ENCODE measurements at places on chromosomes 7 and 10.

- DNase-seq: no peak
Measured at GRCh38 chr7:97020996-97021746, 3.5 kb downstream of the DLX5 start.

- DNase-seq: no peak
Measured at GRCh38 chr10:19815731-19816410, 361 bp upstream of the PLXDC2 start.

DNA sequence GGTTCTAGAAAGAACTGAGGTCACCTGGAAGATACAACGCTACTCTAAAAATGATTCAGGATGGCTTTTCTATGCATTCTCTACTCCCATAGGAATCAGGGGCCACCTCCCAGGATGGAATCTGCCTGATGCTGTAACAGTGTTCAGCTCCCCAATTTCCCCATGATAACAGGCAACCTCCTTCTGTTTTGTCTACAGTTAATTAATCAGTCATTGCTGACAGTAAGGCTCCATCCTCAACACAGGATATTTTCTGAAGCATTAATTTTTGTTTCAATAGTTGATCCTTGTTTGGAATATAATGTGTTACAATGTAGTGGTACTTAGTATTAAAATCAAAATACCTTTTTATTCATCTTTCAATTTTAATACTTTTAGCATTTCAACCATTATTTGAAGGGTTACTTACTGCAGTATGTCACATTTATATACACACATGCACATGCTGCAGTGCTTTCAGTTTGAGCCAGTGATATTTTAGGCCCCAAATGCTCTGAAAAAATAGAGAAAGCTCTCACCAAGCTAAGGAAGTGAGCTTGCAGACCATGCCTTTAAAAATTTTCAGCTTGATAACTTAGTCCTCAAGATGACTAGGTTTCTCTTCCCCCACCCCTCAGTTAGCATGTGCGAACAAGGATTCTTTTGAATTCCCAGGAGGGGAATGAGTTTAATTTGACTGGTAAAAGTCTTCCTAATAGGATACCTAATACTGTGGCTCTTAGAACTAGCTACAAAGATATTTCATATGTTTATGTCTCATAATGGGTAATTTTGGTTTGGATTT is 592 bp upstream of the PIK3CG start:
- DNase-seq: no peak

DNA sequence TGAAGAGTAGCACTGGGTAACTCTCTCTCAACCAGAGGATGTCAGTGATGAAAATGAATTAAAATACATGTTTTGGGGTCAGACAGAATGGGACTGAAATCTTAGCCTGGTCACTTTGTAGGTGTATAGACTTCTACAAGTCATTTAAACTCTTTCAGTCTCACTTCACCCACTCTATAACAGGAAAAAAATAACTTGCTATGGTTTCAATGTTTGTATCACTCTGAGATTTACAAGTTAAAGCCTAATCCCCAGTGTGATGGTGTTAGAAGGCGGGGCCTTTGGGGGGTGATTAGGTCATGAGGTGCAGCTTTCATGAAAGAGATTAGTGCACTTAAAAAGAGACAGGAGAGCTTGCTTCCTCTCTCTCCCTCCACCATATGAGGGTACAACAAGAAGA is 134.8 kb downstream of the INHBA start:
- DNase-seq: no peak

GRCh38 chr7:140674899-140675701 is 2.4 kb downstream of the ADCK2 start:
- no peak for DNase-seq

DNA sequence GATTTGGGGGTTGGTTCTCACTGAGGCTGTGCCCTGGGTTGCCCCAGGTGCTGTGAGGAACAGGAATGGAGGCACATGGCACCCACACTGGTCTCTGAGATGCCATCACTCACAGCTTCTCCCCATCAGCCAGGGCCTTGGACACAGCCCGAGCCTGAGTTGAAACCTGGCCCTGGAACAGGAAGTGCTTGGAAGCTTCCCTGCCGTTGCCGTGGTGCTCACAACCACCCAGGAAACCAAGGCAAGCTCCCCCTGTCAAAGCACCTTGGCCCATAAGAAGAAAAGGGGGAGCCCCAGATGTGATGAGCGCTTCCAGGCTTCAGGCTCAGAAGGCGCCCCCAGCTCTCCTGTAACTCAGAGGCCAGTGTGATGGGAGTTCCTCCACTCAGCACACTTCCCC is at the start of gene BTBD16:
Gene BTBD16, plus strand, starts transcription at position 221 of the 400 bp plus-strand sequence. CDS start 3,786 bp downstream, outside the sequence.
- no peak for DNase-seq

GRCh38 chr7:4808565-4808964 is 33.1 kb downstream of the AP5Z1 start:
- no peak for DNase-seq

GRCh38 chr7:27220440-27220955 is 20.6 kb upstream of the HOXA13 start:
- DNase-seq: no peak

DNA sequence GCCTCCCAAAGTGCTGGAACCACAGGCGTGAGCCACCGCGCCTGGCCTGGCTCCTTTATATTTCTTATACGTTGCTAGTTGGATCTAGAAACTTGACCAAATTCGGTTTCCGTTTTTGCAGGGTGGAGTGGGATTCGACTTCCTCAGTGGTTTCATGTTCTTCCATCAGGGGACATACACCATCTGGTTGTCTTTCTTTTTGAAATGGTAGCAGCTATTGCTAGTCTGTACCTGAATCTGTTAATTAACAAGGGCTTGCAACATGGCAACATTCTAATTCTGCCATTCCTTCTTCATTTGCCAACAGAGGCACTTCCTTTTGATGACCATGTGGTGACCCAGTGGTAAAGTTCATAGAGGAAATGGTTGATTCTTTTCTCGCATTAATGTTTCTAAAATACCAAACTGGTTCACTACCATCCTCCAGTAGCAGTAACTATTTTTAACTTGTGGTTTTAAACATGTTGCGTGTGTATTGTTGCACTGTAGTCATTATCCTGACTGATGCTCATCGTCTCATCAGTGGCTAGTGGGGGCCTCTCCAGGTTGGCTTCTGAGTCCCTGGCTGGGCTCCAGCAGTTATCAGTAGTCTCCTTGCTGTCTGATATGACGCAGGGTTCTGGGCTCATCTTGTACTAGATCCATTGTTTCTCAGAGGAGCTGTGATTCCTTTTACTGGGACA is 159.2 kb downstream of the RGS10 start:
- no peak for DNase-seq

DNA sequence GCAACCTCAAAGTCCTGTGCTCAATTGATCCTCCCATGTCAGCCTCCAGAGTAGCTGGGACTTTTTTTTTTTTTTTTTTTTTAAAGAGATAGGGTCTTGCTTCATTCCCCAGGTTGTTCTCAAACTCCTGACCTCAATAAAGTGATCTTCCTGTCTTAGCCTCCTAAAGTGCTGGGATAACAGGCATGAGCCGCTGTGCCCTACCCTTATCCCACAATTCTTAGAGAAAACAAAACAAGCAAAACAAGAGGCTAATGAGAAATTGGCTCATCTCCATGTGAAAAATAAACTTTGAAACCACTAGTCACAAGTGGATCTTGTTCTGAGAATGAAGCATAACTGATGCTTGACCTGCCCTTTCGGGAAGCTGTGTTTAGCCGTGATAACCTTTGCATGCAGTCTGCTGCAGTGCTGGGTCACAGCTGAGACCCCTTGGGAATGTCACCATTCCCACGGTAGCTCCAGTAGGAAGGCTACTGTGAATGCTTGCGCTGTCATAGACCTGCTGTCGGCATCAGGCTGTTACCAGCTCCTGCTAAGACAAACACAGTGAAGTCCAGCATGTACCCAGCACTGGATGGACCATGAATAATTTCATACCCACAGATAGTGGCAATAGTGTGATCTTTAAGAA is 290.7 kb upstream of the KIAA1217 start:
- no peak for DNase-seq

- DNase-seq: no peak
Measured at GRCh38 chr10:78955206-78955605, 113.6 kb upstream of the ZMIZ1 start.

DNA sequence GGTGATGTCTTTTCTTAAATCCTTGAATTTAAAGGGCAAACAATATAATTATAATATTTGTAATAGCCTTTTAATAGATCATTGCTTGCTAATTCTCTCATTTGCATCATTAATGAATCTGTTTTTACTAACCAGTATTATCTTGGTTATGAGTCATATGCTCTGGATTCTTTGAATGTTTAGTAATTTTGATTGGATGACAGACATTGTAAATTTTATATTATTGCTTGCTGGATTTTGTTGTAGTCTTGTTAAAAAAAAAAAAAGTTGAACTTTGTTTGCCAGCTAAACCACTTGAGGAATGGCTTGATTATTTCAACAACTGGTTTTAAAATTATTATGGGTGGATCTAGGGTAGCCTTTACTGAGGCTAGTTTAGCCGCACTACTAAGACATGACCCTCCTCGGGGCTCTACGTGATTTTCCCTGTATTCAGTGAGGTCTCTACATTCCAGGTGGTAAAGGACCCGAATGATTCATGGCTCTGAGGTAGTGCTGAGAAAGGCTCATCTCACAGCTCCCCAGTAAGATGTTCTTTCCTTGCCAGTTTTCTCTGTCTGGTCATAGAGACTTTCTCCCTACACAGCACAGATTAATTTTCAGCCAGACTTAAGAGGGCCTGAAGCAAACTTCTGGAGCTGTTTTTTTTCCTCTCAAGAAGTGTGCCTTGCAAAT is 8.5 kb downstream of the C10orf90 start:
- no peak for DNase-seq

GRCh38 chr10:86642499-86642898 is 11.8 kb upstream of the OPN4 start:
- DNase-seq: no peak

- DNase-seq: no peak
Measured at GRCh38 chr10:29838539-29838938, 203.8 kb upstream of the SVIL start.

DNA sequence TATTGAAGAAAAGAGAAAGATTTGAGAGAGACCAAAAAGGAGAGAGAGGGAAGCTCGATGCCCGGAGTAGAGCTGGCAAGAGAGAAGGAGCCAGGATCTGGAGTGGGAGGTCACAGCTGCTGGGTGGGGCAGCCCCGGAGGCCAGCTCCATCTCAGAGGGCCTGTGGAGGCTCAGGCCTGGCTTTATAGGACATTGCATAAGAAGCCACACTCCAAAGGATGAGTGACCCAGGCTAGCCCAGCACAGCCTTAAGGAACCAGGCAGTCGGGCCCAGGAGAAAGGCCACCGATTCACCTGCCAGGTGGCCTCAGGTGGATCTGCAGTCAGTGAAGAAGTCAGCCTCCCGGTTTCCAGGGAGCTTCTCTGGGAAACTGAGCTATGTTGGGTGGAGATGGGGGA is 676 bp downstream of the PLAC9 start:
- DNase-seq: no peak

- no peak for DNase-seq
Measured at GRCh38 chr7:75650681-75651080, 88.1 kb downstream of the HIP1 start.

All from NCI-H1436 treated with DMSO at 0.1 percent for 48 hours (cell line).